Tibial nerve (tissue), 4 donors: ENCODE measurements at places on chromosomes 2 and 18.

DNA sequence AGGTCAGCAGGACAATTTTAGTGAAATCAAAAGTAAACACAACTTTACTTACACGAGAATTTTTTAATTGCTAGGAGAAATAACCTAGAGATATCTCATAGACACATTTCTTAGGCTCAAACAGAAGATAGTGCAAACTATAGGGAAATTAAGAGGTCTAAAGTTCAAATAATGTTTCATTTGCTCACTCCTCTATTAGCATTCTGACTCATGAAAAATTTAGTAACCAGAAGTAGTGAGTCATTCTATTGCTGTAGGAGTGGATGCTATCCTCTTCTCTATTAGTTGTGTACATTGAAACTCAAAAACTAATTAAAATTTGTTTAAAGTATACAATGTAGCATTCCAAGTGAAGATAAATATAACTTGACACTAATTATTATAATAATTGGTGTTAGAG is 908.3 kb upstream of the TMEFF2 start:
- DNase-seq, result no peak

GRCh38 chr18:37516361-37516853 is 49.2 kb downstream of the CELF4 start:
- DNase-seq, result no peak

GRCh38 chr2:39593439-39594393 is 72.0 kb upstream of the TMEM178A start:
- no peak for DNase-seq

GRCh38 chr2:234335661-234336228 is 161.1 kb downstream of the ARL4C start:
- DNase-seq, result peak; percentile 68

GRCh38 chr2:126979039-126980003 is 80.6 kb downstream of the TEX51 start:
- no peak for DNase-seq

GRCh38 chr18:44579745-44580144 is 100.9 kb upstream of the SETBP1 start:
- no peak for DNase-seq

GRCh38 chr2:119724656-119725485 is 34.9 kb upstream of the PTPN4 start:
- DNase-seq, result no peak

DNA sequence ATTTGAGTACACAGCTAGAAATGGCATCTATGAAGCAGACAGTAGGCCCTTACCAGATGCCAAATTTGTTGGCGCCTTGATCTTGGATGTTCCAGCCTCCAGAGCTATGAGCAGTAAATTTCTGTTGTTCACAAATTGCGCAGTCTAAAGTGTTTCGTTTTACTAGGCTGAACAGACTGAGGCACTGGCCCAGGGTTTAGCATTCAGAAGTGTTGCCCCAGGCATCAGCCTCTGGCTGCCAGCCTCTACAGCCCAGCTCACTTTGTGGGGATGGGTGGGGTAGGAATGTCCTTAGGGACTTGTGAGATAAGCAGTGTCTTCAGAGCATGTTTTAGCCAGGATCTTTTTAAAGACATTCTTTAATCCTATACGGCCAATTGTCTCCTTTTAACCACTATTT is 51.5 kb upstream of the MGAT5 start:
- DNase-seq, result no peak

- no peak for DNase-seq
These were observed 80.0 kb downstream of the CCDC93 start for GRCh38 chr2:117933884-117934354.

DNA sequence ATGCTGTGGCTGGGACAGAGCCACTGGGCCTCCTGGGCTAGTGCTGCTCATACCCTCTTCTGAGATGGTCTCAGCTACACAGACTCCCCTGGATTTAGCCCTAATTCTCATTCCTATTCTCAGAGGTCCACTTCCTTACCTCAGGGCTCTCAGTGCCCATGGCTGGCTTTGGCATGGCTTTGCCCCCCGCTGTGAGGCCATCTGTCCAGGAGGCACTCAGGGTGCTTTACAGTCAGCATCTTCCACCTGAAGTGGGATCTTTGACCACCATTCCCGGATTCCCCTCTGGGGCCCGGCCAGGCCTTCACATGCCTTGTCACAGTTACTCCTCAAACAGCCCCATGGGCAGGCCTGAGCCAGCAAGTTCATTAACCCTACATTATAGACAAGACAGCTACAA is 161.8 kb downstream of the CELF4 start:
- no peak for DNase-seq

DNA sequence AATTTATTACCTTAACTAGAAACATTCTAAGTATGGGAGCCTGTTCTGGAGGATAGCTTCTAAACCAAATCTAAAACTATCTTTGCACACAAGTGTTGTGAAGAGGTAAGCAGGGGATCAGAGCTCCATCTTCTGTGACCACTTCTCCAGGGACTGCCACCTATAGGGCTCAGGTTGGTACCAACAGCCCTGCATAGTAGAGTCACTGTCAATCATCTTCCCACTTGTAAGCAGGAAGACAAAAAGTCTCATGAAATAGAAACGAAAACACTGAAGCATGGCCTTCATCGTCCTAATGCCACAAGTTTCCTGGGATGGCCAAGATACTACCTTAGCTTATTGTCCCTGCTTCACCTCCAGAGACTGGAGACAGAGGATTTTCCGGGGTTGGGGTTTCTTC is 43.8 kb downstream of the KANSL3 start:
- no peak for DNase-seq
